ENCODE measurements at places on chromosomes 12 and 14.

GRCh38 chr14:57610631-57611030, 117.0 kb upstream of the CCDC198 start:
- no peak for DNase-seq

GRCh38 chr12:85310456-85311076, 30.5 kb downstream of the ALX1 start:
- no peak for DNase-seq

GRCh38 chr14:105765893-105766614, 239.7 kb downstream of the TMEM121 start:
- no peak for DNase-seq

DNA sequence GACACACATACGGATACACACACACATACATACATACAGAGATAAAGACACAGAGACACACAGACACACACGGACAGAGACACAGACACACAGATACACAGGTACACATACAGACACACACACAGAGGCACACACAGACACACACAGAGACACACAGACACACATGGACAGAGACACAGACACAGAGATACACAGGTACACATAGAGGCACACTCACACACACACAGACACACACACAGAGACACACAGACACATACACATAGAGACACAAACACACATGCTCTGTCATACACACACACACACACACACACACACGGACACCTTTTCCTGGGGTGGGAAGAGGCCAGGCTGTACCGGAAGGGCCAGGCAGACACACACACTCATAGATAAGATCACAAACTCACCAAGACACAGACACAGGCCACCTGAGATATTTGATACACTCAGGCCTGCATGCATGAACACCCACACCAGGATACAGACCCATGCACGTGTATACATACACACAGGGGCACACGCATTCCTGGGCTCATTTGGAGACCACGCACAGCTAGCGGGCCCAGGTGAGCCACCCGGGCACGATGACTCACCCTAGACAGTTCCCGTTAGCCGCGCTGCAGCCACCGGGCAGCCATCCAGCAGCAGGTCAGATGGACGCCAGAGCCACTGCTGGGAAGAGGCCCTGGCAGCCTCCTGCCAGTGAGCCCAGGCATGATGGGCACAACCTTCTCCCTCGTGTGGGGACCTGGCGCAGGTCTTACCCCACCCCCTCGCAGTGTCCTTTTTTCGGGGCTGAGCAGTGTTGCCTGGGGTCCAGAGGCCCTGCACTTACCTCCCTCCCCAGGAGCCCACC, 1.8 kb upstream of the AHNAK2 start:
- DNase-seq = no peak

- DNase-seq = no peak
These were observed 31.2 kb upstream of the KLC1 start for GRCh38 chr14:103597623-103598377.

- DNase-seq = no peak
These were observed 275.5 kb downstream of the ALG10 start for GRCh38 chr12:34297790-34298164.

GRCh38 chr12:90261283-90261682, 552.6 kb upstream of the ATP2B1 start:
- no peak for DNase-seq

DNA sequence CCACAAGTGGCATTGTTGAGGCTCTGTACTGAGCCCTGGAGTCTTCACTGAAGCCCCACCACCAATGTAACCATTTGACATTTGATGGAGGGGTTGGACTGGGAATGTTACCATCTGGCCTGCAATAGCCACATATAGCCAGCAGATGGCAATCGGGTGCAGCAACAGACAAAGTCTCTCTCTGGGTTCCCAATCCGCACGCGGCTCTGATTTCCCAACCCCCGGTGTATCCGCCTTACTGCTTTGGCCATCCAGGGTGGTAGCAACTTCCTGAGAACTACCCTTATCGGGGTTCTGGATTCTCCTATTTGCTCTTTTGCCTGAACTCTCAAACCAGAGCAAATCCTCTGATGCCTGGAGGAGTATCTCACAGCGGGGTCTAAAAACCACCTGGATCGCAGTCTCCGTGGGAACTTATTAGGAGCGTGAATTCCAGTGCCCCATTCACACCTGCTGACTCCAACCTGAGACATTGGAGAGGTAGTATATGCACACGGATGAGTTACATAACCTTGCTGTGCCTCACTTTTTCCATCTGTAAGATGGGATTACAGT, 14.2 kb downstream of the VRTN start:
- peak; percentile 68 for DNase-seq

- no peak for DNase-seq
These were observed 691 bp downstream of the SLC2A13 start for GRCh38 chr12:40105265-40105514.

- DNase-seq = peak; percentile 20
These were observed at the start of gene HOTAIR for GRCh38 chr12:53974084-53975063. Gene HOTAIR (minus strand): TSS chr12:53974954.

GRCh38 chr12:92078167-92079053, 67.2 kb downstream of the BTG1 start:
- no peak for DNase-seq

DNA sequence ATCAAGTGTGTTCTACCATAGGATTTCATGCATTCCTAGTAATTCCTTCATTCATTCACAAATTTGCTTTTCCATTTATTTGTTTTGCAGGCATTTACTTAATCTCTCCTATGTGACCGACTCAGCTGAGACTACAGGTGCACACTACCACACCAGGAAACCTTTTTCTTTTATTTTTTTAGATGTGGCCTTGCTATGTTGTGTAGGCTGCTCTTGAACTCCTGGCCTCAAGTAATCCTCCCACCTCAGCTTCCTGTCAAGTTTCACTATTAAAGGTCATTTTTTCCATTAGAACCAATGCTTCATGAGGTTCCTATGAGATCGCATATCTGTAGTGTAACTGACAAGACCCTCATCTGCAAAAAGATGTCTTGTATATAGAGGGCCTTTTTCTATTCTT, 1218.7 kb downstream of the VRK1 start:
- no peak for DNase-seq

DNA sequence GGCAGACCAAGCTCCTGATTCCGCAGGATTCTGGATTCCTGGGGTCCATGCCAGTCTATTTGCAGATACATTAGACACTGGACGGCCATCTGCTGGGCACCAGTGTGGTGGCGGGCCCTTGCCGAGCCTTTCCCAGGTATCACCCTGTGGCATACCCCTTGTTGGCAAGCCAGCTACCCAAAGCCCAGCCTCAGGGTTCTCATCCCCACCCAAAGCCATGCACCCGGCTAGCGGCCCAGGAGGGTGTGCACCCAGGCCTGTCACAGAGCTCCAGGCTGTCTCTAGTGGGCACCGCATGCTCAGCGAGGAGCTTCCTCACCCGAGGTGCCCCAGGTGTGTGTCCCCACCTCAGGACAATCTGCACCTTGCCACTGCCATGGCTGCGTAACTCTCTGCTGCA, 13.7 kb downstream of the MMAB start:
- no peak for DNase-seq

GRCh38 chr14:96624661-96625425, 122.7 kb downstream of the PAPOLA start:
- no peak for DNase-seq

DNA sequence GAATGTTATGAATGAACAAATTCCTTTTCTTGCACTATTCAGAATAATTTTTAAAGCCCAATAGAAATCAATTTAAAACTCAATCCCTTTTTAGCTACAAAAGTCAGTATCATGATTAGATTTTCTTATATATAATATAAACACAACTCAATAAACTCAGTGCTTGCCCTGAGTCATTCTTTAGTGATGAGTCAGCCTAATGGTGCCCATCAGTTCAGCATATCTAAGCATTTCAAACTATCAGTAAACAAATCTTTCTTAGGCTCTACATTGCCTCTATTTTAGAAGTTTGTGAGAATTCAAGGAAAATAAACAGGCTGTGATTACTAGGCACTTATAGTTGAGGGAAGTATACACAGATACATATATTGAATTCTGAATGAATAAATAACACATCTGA, 179.6 kb downstream of the NELL2 start:
- DNase-seq = no peak

DNA sequence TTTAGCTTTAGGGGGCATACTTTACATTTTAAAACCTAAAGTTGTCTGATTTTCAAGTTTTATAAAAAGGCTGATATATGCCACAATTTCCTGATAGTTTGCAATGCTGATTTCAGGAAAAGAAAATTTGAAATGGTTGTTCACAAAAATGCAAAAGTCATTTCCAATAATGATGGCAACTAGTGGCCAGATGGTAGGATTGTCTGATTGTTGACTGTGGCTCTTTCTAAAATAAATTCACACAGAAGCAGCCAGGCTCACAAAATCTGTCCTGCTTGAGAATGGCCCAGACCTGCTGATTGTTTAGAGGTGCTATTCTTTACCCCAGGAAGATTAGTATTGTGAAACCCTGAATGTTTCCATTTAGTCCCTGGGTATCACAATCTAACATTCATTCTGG, 220.3 kb downstream of the NELL2 start:
- no peak for DNase-seq

DNA sequence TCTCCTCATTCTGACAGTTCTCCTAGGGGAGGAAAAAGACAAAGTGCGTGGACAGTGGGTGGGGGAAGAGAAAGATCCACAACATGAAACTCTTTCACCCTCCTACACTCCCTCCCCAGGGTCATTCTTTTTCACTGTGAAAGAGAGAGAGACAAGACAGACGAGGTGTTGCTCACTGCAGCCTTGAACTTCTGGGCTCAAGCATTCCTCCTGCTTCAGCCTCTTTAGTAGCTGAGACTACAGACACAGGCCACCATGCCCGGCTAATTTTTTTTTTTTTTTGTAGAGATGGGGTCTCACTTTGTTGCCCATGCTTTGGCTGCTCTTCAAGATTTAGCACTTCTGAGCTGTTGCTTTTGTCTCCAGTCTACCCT, 2.7 kb downstream of the GPX2 start:
- no peak for DNase-seq

DNA sequence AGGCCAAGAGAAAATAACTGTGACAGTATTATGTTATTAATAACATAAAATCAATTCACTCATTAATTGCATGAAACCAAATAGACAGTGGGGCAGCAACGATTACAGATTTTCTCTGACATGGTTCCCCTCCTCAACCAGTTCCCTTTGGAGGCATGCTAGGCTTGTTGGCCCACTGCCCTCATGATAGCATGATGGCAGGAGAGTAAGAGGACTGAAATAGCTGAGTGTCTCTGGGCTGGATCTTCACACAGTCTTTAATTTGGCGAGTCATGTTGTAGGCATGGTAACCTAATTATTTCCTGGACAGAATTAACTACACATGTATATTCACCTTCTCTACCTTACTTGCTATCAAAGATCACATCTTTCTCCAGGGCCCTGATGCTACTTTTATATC, 266.2 kb upstream of the PELI2 start:
- no peak for DNase-seq

GRCh38 chr12:10305411-10305810, 2.3 kb upstream of the KLRD1 start:
- no peak for DNase-seq

DNA sequence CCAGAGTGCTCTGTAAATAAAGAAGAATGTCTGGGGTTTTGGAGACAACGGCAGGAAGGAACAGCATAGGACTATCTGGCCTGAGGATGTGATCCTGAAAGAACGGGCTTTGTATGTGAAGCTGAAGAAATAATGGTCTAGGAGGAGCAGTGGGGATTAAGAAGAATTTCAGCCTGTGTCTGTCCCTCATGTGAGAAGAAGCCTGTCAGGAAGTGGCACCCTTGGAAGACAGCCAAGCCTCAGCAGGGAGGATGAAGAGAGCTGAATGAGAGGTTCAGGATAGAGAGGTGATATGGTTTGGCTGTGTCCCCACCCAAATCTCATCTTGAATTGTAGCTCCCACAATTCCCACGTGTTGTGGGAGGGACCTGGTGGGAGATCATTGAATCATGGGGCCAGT, 56.9 kb upstream of the TCL1A start:
- no peak for DNase-seq

GRCh38 chr14:72638021-72638420, 255.9 kb downstream of the DPF3 start:
- no peak for DNase-seq

DNA sequence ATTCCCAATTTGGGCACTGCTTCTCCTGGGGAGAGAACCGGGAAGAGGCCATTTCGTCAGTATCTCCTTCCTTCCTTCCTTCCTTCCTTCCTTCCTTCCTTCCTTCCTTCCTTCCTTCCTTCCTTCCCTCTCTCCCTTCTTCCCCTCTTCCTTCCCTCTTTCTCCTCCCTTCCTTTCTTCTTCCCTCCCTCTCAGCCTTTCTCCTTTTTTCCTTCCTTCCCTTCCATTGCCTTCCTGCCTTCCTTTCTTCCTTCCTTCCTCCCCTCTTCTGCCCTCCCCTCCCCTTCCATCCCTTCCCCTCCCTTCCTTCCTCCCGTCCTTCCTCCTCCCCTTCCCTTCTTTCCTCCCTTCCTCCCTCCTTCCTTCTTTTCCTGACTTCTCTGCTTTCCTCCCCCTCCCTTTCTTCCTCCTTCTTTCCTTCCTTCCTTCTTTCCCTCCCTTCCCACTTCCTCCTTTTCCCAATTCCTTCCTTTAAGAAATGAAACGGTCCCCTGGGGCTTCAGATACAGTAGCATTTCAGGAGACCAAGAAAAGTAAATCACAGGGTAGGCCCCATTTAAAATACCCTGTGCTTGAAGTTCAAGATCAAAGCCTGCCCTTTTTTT, 71.8 kb downstream of the ACACB start:
- DNase-seq = no peak

- DNase-seq = no peak
These were observed 70.4 kb upstream of the BTG1 start for GRCh38 chr12:92216092-92216491.

DNA sequence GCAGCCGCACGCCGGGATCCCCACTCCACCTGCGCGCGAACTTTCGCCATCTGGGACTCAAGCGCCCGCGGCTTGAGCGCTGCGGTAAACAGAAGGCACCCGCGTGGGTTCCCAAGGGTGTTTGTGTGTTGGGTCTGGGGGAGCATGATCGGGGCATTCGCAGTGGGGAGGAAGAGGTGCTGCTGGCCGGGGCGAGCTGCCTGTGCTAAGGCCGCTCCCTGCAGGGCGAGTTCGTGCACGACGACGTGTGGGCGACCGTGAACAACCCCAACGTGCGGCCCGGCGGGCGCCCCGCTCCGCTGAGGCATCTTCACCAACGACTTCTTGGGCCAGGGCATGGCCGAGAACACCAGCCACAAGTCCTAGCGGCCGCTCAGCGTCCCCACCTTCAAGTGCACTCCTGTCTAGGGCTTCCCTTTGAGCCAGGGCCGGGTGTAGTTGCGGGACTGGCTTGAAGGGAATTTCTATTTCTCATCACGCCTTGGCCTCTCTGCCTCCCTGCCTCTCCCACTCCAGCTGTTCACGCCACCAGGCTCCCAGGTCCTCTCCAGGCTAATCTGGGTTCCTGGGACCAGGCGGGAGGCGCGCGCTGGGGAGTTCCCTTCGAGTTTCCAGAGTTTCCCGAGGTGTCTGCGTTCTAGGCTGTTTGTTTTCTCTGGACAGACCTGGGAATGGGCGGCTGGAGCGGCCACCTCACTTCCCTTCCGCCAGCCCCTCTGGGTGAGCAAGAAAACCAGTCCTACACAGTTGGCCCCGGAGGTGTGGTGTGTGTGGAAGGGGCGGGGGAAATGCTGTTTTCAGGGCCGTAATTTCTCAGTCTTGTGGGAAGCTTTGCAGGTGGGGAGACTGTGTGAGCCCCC, 417.8 kb upstream of the TMTC1 start:
- DNase-seq = no peak
